Stimulated activated CD4-positive, alpha-beta T cell treated with anti-CD3 and anti-CD28 coated beads, Interleukin-4, amount 100 ng/mL, for 1 hour (primary cell): ENCODE measurements at places on chromosomes 7 and 10.
A peak's percentile ranks its signal among the peaks of the same experiment; 100 is the strongest.

DNA sequence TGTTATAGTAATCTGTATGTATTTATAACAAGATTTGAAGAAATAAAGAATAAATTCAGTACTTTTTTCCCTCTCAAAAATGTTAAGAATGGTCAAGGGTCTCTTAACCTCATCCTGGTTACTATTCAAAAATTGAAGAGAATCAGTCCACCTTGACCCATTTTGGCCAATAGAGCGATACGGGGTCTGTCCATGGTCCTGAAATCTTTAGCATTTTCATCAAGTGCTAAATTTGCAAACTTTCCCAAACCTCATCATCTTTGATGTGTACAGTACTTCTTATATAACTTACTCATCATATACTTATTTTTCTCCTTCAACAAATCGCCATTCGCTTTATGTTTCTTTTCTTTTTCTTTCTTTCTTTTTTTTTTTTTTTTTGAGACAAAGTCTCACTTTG, 23.6 kb downstream of the TMEM178B start:
- no peak for DNase-seq

DNA sequence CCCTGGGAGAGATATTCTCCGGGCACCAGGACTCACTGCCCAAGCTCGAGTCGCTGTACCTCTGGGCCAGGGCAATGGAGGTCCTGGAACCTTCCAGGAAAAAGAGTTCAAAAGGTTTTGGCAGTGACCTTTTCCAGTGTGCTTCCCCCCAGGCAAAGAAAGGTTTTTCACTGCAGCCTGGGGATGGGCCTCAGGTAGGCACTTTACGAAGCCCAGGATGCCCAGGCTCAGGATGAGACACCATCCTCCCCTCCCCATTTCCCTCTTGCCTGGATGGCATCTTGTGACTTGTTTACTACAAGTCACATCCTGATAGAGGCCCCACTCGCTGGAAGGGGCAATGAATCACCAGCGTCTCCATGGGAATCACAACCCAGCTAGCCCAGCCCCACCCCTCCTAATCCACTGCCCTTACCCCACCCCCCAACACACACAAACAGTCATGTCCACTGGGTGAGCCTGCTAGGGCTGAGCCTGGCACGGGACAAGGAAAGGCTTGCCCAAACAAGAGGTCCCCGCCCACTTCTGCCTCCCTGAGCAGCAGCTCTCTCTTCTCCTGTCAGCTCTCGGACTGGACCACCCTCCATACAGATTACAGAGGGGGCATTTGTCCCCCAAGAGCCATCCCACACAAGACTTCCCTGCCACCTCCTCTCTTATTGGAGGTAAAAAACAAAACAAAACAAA, 93.8 kb upstream of the SMNDC1 start:
- no peak for DNase-seq

DNA sequence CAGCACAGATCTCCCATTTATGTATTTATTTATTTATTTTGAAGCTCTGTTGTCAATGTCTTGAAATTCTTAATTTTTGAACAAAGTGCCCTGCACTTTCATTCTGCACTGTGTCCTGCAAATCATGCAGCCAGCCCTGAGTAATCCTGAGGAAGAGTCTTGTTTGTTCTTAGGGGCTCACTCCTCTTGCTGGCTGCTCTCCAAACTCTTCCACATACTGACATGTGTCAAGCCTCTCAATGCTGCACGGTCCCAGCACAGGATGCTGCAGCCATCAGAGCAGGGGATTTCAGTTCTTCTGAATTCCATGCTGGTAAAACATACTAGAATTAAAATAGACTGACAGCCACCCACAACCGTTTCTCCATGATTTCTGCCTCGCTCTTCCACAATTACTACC, 207.2 kb downstream of the PARD3 start:
- DNase-seq, result no peak

DNA sequence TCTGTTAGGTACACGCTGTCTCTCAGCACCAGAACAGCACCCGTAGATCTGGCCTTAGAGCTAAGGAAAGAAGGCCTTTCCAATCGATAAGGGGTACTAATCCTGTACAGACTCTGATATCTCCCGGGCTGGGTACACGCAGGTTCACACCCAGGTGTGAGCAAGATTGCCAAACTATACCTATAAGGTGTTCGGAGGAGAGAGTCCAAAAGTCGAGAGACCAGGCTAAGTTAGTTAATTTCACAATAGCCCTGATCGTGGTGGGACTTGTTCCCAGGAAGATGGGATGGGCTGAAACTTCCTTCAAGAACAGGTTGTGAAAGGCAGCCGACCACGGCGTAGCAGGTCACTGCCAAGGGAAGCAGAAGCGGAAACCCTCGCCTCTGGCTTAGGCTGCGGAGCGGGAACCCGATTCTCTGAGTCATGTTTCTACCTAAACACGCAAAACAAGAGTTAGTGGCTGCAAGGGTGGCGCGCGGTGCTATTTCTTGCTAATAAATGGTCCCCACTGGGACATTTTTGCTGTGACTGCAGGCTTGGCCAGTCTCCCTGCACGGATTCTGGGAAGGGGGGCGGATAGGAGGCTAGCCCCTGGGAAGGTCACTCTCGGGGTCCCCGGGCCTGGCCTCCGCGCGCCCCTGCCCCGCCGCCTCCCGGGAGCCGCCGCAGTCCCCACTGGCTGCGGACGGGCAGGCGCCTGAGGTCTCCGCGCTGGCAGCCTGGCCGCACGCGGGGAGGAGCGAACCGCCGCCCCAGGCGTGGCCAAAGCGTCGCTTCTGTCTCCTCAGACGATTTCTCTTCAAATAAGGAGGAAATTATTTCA, 75.4 kb upstream of the PDSS1 start:
- DNase-seq, result peak; percentile 25

DNA sequence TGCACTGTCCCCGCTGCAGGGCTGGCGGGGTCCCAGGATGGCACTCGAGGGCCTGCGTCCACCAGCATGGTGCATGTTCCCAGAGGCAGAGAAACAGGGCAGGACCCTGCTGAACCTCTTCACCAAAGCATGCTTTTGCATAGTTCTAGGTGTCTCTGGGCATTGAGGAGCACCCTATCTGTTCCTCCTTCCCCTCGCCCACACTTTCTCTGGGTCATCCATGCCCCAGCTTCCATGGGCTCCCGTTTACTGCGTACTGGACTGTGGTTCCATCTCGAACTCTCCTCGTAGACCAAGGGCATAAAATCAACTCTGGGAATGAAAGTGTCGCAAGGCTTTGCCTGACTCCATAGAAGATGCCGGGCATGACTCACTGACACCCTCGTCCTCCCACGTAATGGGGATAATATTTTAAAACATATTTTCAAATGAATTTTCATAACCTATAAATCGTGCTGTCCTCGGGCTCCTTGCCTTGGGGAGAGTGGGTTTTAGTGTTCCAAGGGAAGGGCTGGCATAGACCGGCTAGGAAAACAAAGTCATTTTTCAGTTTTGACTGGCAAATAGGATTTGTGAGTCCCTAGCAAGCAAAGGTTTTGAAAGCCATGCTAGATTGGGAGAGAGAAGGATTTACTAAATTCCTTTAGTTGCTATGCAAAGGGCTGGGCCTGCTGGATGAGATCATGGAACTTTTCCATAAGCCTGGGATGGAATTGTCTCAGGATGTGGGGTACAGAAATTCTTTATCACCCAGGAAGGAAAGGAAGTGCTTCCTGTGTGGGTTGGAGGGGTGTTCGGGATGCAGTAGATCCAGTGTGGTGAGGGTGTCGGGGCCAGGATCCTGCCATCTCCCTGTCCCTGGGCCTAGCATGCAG, 498.7 kb upstream of the MKI67 start:
- no peak for DNase-seq

- peak; percentile 20 for DNase-seq
Observed at GRCh38 chr10:63103971-63104409, 29.1 kb upstream of the NRBF2 start.

DNA sequence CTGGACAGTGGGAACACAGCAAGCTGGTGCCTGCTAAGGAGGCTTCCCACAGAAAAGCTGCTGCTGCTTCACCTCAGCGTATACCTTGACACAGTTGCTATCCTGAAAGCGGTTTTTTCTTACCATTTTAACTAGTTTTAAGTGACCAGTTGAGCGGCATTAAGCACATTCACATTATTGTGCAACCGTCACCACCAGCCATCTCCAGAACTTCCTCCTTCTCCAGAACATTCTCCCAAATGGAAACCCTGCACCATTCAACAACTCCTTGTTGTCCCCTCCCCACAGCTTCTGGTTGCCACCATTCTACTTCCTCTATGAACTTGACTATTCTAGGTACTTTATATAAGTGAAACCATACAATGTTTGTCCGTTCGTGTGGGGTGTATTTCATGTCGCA, 169.9 kb downstream of the SNX10 start:
- no peak for DNase-seq

DNA sequence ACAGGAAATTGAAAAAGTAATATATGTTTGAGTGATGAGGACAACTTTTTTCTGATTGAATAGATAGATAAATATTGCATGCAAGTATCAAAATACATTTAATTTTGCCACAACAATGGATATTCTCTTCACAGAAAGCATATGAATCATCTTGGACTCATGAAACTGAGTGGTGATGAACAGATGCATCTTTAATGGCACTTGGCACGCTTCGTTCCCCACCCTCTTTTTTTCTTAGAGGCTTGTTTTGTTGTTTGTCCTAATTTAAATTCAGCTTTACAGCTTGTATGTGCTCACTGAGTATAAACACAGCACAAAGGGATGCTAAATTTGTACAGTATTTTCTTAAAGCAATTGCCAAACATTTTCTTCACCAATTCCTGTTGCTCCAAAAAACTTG, 145.0 kb upstream of the YAE1 start:
- no peak for DNase-seq

GRCh38 chr10:103284170-103284569, 7.2 kb downstream of the INA start:
- no peak for DNase-seq

- no peak for DNase-seq
Observed at GRCh38 chr10:64626924-64627323, 1105.7 kb downstream of the REEP3 start.

DNA sequence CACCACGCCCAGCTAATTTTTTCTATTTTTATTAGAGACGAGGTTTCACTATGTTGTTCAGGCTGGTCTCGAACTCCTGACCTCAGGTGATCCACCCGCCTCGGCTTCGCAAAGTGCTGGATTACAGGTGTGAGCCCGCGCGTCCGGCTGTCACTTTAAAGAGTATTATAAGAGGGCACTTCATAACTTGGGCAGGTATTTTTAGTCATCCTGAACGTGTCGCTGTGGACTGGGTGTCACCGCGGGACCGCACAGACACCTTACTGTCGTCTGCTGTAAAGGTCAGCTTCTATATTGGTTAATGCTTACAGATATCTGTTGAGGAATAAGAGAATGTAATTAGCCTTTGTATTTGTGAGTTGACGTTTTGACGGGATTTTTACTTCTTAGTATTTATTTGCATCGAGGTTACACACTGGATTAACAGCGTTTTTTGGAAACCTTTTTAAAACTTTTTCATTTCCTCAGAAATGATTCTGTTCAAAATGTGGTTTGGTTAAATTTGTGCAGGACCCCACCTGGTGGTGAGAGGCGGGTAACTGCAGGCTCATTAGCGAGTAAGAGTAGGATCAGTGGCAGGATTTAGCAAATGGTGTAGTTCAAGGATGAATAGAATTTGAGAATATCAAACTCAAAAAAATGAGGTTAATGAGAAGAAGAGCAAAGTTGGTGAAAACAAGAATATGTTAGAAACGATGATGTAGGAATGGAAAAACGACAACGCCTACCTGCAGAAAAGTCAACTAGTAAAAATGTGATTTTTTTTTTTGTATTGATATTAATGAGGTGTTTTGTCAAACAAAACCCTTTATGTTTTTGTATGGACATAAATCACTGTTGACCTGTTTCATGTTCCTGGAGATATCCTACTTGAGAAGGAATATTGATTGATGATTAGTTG, 3.2 kb downstream of the DNAJB6 start:
- DNase-seq, result peak; percentile 66

- DNase-seq, result no peak
Observed at GRCh38 chr10:3109196-3109595, 41.8 kb downstream of the PFKP start.
